ENCODE measurements at places on chromosomes 7 and 10.

DNA sequence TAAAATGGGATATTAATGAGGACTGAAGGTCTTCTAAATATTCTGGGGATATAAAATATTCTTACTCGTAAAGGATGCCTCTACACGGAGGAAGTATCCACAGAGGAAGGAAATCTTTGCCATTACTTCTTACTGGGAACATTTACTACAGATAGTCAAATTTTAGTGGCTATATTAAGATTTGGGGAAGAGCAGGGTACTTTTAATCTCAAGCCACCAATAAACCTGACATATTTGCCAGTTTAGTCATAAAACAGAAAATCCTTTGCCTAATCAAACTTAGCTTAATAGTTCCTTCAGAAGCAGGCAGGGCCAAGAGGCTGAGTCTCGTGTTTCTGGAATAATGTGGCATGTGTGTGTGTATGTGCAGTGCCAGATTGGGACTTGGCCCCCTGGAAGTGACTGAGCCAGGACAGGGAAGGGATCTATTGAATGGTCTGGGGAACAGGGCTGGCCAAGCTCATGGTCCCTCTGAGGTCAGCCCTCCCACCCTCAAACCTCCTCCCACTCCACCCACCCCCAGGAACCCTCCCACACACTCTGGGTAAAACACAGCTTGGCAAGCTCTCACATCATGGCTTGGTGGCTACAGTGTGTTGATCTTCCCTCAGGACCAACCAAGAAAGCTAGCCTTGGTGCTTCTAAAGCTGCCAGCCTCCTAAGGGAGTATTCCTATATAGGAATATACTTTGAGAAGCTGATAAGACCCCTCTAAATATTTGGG lies 1.6 kb upstream of the PIK3CG start:
- no peak for DNase-seq

DNA sequence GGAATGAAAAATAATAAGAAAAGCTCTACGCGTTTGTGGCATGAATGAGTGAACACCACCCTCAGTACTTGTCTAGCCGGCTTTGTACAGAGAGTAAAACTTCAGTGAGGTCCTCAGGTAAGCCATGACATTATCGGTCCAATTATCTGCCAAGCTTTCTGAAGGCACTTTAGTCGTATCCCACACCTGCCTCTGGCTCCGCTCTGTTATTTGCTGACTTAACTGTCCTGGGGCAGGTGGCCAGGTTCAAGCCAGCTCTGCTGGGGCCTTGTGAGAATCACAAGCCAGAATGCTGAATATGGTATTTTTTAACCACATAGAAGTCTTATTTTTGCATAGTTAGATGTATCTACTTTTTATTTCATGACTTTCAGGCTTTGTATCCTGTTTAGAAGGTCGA lies 66.0 kb upstream of the FHIP2A start:
- DNase-seq: no peak

DNA sequence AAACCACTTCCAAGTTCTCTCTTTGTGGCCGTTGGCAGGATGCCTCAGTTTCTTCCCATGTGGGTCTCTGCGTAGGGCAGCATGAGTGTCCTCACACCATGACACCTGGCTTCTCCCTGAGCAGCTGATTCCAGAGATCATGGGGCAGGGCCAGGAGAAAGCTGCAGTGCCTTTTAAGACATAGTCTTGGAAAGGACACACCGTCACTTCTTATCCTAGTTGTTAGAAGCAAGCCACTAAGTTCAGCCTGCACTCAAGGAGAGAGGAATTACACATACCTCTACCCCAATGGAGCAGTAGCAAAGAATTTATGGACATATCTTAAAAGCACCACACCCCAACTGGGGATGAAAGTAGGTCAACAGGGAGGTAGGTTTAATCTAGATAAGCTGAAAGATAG lies 16.4 kb downstream of the NODAL start:
- DNase-seq: no peak

GRCh38 chr10:132970641-132971438 lies 28.5 kb upstream of the CFAP46 start:
- DNase-seq: no peak

- no peak for DNase-seq
These were observed 144.5 kb upstream of the BMPER start for GRCh38 chr7:33760834-33761233.

DNA sequence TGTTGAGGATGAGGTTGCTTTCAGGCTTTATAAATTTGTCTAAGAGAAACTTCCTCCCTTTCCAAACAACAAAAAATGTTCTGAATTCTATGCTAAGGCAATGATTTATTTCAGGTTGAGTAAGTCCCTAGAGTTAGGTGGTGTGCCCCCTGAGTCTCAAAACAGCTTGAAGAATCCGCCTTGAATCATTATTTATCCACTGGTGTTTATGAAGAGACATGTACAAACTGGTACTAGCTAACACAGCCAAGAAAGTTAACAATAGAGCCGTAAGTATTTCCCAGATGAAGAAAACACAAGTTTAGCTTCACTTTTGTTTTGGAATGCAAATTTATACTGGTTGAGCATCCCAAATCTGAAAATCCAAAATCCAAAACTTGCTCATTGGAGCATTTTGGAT lies 66.2 kb upstream of the SRPK2 start:
- no peak for DNase-seq

Data from AG08395 (cell line).